MM.1S (cell line): ENCODE measurements at places on chromosomes 16 and 17.
A peak's percentile ranks its signal among the peaks of the same experiment; 100 is the strongest.

- no peak for DNase-seq
Observed at GRCh38 chr17:35404360-35404759, 27.9 kb downstream of the SLFN12 start.

GRCh38 chr16:28823291-28823872, 583 bp downstream of the ATXN2L start:
- no peak for DNase-seq

DNA sequence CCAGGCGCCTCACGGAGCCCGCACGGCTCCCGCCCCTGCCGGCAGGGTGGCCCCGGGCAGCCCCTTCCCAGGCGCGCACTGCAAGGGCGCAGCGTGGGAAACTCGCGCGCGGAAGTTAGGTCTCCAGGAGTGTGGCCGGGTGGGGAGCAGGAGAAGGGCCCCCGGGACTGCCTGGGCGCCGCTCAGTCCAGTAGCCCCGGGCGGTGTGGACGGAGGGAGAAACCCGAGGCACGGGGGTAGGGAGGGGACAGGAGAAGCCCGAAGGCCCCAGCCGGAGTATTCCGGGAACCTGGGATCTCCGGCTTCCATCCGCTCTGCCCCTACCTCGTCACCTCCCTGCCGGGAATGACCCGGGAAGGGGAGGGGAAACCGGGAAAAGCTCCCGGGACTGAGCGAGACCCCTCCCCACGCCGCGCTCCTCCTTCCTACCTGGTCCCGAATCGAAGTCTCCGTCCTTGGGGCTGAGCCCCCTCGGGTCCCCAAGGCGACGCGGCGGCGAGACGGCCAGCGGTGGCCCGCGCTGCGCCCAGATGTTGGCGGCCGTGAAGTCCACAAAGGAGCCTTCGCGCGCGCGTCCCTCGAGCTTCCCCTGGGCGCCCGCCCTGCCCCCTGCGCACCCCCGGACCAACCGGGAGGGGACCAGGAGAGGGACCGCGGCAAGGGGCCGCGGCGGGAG, 418 bp downstream of the SOCS3 start:
- no peak for DNase-seq

DNA sequence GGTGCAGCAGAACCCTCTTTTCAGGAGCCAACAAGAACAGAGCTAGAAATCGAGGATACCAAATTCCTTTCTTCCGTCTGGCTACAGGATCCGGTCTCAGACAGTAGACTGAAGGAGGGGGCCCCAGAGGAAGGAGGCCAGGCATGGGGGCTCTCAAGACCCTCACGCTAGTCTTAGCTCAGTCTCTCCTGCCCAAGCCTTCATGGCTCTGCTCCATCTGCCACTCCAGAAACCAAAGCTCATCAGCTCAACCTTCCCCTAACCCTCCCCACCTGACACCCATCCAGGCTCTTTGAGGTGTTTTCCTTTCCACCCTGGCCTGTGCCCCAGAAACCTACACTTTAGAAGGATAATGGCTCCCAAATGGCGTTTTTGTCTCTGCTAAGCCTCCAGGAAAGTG, 6.2 kb upstream of the TMEM92 start:
- no peak for DNase-seq

- no peak for DNase-seq
Observed at GRCh38 chr17:44942456-44942855, 5.1 kb downstream of the KIF18B start.

- no peak for DNase-seq
Observed at GRCh38 chr17:79821331-79822095, 17.7 kb downstream of the CBX4 start.

- DNase-seq, result peak; percentile 35
Observed at GRCh38 chr16:74700438-74701225, at the start of gene MLKL. TSS of gene MLKL (minus strand) at chr16:74700862. CDS start at chr16:74695757, 5,105 bp downstream.

GRCh38 chr16:88473666-88474534, 20.8 kb downstream of the ZFPM1 start:
- no peak for DNase-seq

GRCh38 chr17:76848670-76849069, 19.5 kb upstream of the MGAT5B start:
- no peak for DNase-seq
